ENCODE measurements at places on chromosomes 6 and 20. TPM values are rescaled to one million over a fixed set of nuclear protein-coding genes. Genes with fewer than 3 reads are reported as not detected.

- no peak for DNase-seq
Observed at GRCh38 chr20:14950633-14951032, 613.2 kb upstream of the FLRT3 start.

GRCh38 chr6:41028561-41029412 lies 10.2 kb downstream of the UNC5CL start:
- DNase-seq, result no peak

DNA sequence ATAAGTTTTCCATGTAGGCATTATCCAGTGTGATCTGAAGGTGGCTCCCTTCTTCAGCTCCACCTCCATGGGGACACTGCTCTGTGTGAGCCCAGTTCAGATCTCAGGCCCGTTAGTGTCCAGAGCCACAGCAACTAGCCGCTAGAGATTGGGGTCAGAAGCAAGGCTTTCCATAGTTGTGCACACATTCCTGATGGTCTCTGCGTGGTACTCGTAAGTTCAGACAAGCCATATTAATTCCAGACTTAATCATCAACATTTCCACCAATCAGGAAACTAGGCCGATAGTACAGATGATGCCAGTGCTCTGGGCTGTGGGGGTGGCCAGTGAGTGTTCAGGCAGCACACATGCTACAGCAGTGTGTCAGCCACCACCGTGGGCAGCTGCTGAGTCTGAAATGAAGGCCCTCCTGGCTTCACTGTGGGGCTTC lies 17.5 kb upstream of the SYNCRIP start:
- peak; percentile 57 for DNase-seq

GRCh38 chr6:138302554-138302953 lies 75.2 kb upstream of the SMIM28 start:
- no peak for DNase-seq

GRCh38 chr20:59740621-59741020 lies 136.3 kb downstream of the PHACTR3 start:
- no peak for DNase-seq

DNA sequence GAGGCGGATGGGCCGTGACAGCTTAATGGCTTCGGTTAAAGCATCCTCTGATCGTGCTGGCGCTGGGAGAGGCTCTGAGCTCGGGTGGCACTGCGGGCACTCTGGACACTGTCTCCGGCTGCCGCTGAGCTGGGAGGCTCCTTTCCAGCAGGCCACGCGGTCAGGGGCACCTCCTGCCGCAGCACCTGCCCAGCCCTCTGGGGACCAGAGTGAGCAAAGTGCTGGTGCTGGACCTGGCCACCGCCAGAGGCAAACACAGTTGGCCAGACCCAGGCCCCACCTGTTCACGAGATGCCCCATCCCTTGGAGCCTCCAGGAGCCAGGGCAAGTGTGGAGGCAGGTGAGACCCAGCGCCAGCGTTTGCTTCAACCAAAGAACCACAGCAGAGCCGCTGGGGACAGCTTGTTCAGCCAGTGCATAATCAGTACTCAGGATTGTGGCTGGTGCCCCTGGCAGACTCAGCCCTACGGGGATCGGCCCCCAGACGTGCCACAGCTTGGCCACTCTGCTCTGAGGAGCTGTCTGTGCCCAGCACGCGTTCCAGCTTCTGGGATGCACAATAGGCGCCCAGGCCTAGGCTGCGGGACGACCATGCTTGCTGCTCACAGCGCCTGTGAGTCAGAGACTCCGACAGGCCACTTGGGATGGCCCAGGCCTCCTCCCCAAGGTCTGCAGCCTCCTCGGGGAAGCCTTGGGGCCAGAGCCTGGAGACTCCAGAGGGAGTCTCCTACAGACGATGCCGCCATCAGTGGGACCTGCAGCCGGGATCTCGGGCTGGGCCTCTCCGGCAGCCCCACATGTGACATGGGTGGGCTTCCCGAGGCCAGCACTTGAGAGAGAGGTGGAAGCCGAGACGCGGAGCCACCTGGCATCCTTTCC lies 38.2 kb upstream of the SLCO4A1 start:
- no peak for DNase-seq

GRCh38 chr6:89547281-89547680 lies 91.3 kb downstream of the LYRM2 start:
- DNase-seq, result no peak

GRCh38 chr20:6623989-6624388 lies 143.5 kb upstream of the BMP2 start:
- no peak for DNase-seq

- no peak for DNase-seq
Observed at GRCh38 chr6:33427585-33428223, 7.8 kb downstream of the SYNGAP1 start.

DNA sequence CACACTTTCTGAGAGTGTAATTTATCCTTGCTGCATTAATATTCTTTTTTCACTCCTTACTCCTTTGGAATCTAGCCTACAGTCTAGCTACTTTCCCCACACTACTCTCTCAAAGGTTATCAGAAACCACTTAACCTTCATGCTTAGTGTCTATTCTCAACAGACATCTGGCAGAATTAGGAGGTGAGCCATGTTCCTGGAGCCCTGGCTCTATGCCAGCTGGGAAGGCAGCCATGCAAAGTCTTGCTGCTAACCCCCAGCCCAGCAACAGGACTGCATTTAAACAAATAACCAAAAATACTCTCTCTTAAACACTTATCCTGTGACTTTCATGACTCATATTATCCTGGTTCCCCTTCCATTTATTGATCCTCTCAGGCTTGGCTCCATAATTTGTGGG lies 260.2 kb downstream of the BCKDHB start:
- no peak for DNase-seq

GRCh38 chr6:137489046-137490005 lies 4.9 kb downstream of the OLIG3 start:
- DNase-seq, result no peak

- no peak for DNase-seq
Observed at GRCh38 chr6:53858913-53859312, 64.1 kb downstream of the LRRC1 start.

DNA sequence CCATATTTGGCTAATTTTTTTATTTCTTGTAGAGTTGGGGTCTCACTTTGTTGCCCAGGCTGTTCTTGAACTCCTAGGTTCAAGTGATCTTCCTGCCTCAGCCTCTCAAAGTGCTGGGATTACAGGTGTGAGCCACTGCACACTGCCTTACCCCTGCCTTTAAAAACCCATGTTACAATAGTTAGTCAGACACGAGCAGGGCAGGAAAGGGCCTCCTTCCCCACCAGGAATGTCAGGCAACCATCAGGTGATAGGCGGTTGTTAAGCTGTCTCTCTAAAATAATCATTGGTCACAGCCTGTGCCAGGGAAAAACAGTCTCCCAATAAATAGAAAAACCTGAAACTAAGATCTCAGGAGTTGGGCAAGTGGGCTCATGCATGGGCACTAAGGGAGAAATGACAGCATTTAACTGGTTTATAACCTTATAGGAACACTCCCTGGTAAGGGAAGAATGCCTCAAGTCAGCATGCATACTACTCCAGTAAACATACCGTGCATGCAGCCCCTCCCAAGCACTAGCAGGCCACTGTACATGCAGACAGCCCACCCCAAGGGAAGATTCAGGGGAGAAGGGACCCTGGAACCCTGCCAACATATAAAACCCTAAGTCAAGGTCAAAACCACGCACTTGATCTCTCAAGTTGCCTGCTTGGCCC lies 8.4 kb downstream of the OR2H2 start:
- DNase-seq, result no peak

The ELOVL2 gene
- total RNA-seq, result 0.27 TPM

The DDX27 gene
- 52.2 TPM for total RNA-seq

The PLCB4 gene
- 19.9 TPM for total RNA-seq

The POLR1C gene
- 46.8 TPM for total RNA-seq

The EEF1A2 gene
- 18.0 TPM for total RNA-seq

The KCNK5 gene
- 2.1 TPM for total RNA-seq

The OPRM1 gene
- not detected for total RNA-seq

The CRISP3 gene
- total RNA-seq, result not detected
